ENCODE measurements at places on chromosomes 7 and 10.

GRCh38 chr7:52163311-52163710 is 846.7 kb upstream of the COBL start:
- no peak overlapping the region for H3K4me3 ChIP-seq
- H3K27me3 ChIP-seq, result no peaks in the 10 kb centered on the region
- no peaks in the 10 kb centered on the region for H3K36me3 ChIP-seq
- no peak for DNase-seq
- H3K27ac ChIP-seq, result no peak overlapping the region

DNA sequence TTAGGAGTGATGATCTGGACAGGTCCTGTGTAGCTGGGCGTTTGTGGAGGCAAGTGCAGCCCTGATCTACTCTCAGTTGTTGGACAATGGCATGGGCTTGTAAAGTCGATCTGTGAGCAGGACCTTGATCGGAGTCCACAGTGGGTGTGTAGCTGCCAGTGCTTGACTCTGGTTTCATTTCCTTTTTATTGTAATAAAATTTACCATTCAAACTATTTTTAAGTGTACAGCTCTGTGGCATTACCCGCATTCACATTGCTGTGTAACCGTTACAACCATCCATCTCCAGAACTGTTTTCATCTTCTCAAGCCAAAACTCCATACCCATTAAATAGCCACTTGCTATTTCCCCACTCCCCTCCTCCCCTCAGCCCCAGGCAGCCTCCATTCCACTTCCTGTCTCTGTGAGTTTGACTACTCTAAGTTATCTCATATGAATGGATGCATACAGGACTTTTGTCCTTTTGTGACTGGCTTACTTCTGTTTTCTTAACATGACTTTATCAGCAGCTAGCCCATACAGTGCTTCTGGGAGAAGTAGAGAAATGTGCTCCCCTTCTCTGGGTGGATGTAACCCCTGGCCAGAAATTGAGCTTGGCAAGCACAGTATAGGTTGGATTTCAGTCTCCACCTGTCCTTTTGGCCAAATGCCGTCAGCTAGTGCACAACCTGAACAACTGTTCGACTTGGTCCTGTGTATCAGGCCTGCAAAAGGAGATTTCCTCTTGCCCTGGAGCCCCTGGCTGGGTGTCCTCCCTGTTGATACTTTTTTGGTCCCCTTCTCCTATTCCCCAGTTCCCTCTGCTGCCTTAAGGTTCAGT is 180.0 kb downstream of the LRMDA start:
- H3K36me3 ChIP-seq, result no peaks in the 10 kb centered on the region
- H3K27ac ChIP-seq, result no peak overlapping the region
- DNase-seq, result no peak
- H3K27me3 ChIP-seq, result peaks cover 7% of the 10 kb centered on the region

GRCh38 chr10:104331208-104331838 is 6.9 kb downstream of the ITPRIP start:
- H3K27me3 ChIP-seq, result no peaks in the 10 kb centered on the region
- no peak for DNase-seq
- peaks cover 98% of the 10 kb centered on the region for H3K4me1 ChIP-seq
- H3K36me3 ChIP-seq, result peaks cover 47% of the 10 kb centered on the region

DNA sequence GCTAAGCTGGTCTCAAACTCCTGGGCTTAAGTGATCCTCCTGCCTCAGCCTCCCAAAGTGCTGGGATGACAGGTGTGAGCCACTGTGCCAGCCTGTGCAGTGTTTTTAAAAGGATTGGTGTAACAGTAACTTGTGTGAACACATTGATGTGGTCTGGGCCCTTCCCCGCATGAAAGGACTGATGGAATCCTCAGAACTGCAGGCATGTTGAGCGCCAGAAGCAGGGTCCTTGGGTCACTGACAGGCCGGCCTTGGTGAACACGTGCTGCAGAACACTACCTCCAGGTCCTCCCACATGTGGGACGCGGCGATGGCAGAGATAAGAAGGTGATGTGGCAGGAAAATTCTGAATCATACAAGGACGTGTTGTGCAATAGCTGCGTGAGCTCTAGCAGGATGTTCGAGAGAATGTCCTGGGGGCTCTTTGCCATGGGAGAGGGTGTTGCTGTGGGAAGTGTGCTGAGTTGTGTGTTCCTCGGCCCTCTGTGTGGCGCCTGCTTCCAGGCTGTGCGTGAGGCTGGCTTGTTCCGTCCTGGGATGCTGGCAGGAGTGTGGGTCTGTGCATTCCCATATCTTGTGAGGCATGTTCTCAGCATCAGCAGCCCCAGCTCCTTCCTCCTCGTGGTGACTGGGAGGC is 68.2 kb downstream of the DNAJB6 start:
- H3K4me1 ChIP-seq, result peaks cover 13% of the 10 kb centered on the region
- H3K36me3 ChIP-seq, result peaks cover 12% of the 10 kb centered on the region
- DNase-seq, result peak; percentile 40

DNA sequence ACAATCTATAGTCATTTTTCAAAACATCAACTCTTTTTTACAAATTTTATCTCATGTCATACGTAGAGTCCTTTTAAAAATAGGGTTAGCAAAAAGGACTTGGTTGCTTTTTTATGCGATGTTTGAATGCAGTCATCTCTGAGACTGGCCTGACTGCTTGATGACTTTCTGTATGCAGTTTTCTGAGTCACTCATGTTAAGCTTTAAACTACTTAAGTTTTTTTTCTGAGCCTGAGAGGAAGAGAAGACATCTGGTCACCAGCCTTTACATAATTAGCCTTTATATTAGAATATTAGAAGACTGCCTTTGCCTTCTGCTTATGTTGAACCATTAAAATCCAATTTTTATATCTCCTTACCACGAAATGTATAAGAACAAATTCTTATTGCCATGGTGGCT is 834.4 kb upstream of the MBL2 start:
- no peak overlapping the region for H3K27ac ChIP-seq
- no peak overlapping the region for H3K4me3 ChIP-seq
- H3K4me1 ChIP-seq, result no peaks in the 10 kb centered on the region
- no peaks in the 10 kb centered on the region for H3K36me3 ChIP-seq

DNA sequence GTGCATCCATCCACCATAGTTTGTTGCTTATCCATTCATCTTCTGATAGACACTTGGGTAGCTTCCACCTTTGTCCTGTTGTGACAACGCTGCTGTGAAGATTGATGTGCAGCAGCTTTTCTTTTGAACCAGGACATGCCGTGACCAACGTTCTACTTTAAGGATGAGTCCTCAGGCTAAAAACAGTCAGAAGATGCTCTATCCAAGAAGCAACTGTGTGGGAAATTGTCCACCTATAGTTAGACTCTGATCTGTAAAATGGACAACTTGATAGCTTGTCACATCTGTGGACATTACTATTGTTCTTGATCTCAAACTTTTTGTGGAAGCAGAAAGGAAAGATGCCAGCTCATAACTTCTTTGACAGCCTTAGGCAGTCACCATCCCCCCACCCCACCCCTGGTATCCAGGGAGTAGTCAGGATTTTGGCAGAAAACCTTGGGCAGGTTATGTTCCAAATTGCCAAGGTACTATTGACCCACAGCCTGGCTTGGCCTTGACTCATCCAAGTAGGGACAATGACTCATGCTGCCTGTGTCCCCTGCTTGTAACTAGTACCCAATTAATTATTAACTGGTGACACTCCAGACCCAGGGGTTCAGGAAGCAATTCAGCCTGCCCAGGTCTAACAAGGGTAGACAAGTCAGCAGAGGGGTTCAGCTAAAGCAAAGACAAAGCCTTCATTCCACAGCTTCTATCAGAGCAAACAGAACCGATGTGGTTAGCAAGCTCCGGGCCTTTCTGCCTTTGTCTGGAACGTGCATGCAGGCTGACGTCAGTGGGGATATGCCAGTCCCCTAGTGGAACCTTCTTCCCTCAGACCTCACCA is 99.6 kb upstream of the ANLN start:
- no peak overlapping the region for H3K27ac ChIP-seq
- no peak for DNase-seq
- peaks cover 66% of the 10 kb centered on the region for H3K4me1 ChIP-seq
- H3K4me3 ChIP-seq, result no peak overlapping the region
- peaks cover 17% of the 10 kb centered on the region for H3K36me3 ChIP-seq
- peaks cover 6% of the 10 kb centered on the region for H3K27me3 ChIP-seq

- H3K27me3 ChIP-seq, result no peaks in the 10 kb centered on the region
- H3K4me1 ChIP-seq, result no peaks in the 10 kb centered on the region
- H3K4me3 ChIP-seq, result no peak overlapping the region
Observed at GRCh38 chr7:3861941-3862340, 560.9 kb downstream of the SDK1 start.

DNA sequence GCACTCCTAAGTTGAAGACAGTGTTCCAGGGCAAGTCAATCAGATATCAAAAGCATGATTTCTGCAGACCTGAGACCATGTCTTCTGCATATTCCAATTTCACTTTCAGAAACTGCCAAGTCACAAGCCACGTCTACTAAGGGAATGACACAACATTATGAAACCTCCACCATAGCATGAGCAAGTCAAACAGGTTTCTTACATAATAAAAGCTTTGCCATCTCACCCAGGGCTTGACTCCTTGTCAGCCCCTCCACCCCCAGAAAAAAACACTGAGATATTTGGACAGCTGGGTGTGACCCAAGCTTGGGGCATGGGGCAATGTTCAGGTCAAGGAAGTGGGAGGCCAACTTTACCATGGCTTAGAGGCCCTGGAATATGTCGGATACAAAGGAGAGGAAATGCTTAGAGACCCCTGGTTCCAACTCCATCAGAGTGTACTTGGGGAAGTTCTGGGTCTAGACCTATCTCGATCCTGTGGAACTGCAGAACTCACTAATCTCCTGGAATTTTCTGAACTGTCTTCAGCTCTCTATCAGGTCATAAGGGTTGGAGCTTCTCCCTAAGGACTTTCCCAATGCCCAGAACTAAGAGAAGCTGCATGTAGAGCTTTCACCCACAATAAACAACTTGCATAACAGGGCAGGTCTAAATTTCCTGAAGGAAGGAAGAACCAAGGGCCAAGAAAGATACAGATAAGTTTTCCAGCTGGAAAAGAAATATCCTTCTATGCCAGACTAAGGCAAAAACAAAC is 80.6 kb upstream of the NAMPT start:
- H3K27me3 ChIP-seq, result peaks cover 21% of the 10 kb centered on the region
- no peaks in the 10 kb centered on the region for H3K4me1 ChIP-seq
- no peaks in the 10 kb centered on the region for H3K36me3 ChIP-seq
- H3K4me3 ChIP-seq, result no peak overlapping the region
- no peak overlapping the region for H3K27ac ChIP-seq
- DNase-seq, result no peak

DNA sequence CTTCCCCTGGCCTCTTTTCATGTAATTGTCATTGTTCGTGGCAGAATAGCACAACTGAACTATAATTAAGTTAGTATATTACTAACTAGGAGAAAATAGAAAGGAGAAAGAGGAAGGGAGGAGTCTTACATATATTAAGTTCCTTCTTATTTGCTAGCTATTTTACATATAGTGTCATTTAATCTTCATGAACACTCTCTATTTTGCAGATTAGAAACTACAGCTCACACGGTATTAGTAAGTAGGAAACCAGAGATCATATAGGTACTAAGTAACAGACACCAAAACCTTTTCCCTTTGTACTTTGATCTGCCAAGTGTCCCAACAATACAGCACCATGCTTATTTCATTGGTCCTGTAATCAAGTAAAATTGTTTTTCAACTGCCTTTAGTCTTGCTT is 202.4 kb upstream of the HPS1 start:
- DNase-seq, result no peak
- H3K27ac ChIP-seq, result no peak overlapping the region
- no peaks in the 10 kb centered on the region for H3K36me3 ChIP-seq
- no peaks in the 10 kb centered on the region for H3K4me1 ChIP-seq
- H3K27me3 ChIP-seq, result peaks cover 22% of the 10 kb centered on the region

GRCh38 chr10:42809676-42810075 is 27.1 kb downstream of the BMS1 start:
- no peak for DNase-seq
- H3K27ac ChIP-seq, result no peak overlapping the region
- H3K36me3 ChIP-seq, result peaks cover 74% of the 10 kb centered on the region
- peaks cover 9% of the 10 kb centered on the region for H3K4me1 ChIP-seq
- H3K27me3 ChIP-seq, result no peaks in the 10 kb centered on the region

- no peaks in the 10 kb centered on the region for H3K4me1 ChIP-seq
- DNase-seq, result no peak
- no peaks in the 10 kb centered on the region for H3K36me3 ChIP-seq
Observed at GRCh38 chr10:15267496-15267895, 99.0 kb upstream of the NMT2 start.

DNA sequence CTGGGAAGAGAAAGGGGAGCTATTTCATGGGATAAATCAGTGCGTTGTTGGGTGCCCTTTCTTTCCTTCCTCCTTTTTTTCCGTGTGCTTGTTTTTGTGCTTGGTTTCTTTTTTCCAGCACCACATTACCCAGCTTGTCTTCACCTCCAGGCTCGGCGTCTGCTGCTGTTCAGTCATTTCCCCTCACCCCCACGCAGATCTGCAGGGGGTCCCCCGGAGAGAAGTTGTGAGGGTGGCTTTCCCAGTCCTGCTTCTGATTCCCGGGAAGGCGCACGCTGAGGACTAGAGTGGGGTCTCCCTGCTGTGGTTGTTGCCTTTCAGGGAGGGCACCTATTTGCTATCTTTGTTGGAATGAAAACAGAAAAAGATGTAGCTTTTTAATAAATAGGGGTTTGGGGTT is 1.6 kb downstream of the CAMK1D start:
- H3K4me1 ChIP-seq, result peaks cover 24% of the 10 kb centered on the region
- H3K27ac ChIP-seq, result peak overlapping the region; percentile 89
- peak overlapping the region; percentile 87 for H3K4me3 ChIP-seq

DNA sequence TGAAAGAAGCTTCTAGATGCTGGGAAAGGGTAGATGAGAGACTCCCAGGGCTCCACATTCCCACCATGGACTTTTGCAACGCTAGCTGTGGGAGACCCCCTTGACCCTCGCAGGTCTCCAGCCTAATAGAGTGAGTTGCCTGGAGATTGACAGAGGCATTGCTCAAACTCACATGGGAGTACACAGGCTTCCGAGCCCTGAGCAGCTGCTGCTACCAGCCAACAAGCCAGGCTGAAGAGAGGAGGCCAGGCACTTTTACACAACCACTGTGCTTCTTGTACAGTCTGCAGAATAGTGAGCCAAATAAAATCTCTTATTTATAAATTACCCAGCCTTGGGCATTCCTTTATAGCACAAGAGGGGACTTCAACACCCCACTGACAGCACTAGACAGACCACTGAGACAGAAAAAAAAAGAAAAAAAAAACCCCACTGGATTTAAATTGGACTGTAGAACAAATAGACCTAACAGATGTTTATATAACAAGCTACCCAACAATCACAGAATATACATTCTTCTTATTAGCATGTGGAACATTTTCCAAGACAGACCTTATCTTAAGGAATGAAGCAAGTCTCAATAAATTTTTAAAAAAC is 146.2 kb downstream of the ZFAND4 start:
- no peaks in the 10 kb centered on the region for H3K27me3 ChIP-seq
- H3K27ac ChIP-seq, result no peak overlapping the region
- peaks cover 11% of the 10 kb centered on the region for H3K36me3 ChIP-seq
- no peak for DNase-seq
- H3K4me1 ChIP-seq, result no peaks in the 10 kb centered on the region

- peak overlapping the region; percentile 93 for H3K27ac ChIP-seq
- H3K36me3 ChIP-seq, result no peaks in the 10 kb centered on the region
- no peaks in the 10 kb centered on the region for H3K27me3 ChIP-seq
- H3K4me3 ChIP-seq, result peak overlapping the region; percentile 80
Observed at GRCh38 chr10:102120991-102121738, 997 bp upstream of the LDB1 start.

Data from activated naive CD4-positive, alpha-beta T cell treated with anti-CD3 and anti-CD28 coated beads, Interleukin-2, amount 10 ng/mL, durations not matched to agents 7 days and 5 days (primary cell).